Occipital lobe (tissue), 3 donors: ENCODE measurements at places on chromosomes 7 and 10. TPM values are rescaled to one million over a fixed set of nuclear protein-coding genes. Genes with fewer than 3 reads are reported as not detected.

DNA sequence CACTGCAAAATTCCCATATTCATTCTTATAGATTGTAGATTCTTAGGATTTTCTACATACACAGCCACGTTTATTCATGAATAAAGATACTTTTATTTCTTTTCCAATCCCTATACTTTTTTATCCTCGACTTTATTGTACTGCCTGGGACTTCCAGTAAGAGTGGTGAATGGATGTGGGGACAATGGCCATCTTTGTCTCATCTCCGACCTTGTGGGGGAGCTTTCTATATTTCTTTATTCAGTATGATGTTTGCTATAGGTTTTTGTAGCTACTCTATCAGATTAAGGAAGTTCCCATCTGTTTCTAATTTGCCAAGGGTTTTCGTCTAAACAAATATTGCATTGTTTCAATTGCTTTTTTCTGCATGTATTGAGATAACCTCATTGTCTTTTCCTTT is 184.3 kb downstream of the FOXP2 start:
- DNase-seq = no peak

- no peak for DNase-seq
Observed at GRCh38 chr7:123401295-123401694, 133.1 kb downstream of the IQUB start.

- DNase-seq = no peak
Observed at GRCh38 chr7:134480730-134481129, 21.8 kb upstream of the AKR1B1 start.

- DNase-seq = no peak
Observed at GRCh38 chr10:71513936-71514335, 117.2 kb downstream of the CDH23 start.

GRCh38 chr7:86643561-86644281 is at the start of gene GRM3:
Gene GRM3 (plus strand): TSS chr7:86643909. CDS start chr7:86765146, 121,237 bp downstream.
- peak; percentile 78 for DNase-seq

- DNase-seq = no peak
Observed at GRCh38 chr7:150797661-150798060, 2.5 kb downstream of the TMEM176B start.

GRCh38 chr10:33635967-33636515 is 301.6 kb upstream of the NRP1 start:
- DNase-seq = no peak

DNA sequence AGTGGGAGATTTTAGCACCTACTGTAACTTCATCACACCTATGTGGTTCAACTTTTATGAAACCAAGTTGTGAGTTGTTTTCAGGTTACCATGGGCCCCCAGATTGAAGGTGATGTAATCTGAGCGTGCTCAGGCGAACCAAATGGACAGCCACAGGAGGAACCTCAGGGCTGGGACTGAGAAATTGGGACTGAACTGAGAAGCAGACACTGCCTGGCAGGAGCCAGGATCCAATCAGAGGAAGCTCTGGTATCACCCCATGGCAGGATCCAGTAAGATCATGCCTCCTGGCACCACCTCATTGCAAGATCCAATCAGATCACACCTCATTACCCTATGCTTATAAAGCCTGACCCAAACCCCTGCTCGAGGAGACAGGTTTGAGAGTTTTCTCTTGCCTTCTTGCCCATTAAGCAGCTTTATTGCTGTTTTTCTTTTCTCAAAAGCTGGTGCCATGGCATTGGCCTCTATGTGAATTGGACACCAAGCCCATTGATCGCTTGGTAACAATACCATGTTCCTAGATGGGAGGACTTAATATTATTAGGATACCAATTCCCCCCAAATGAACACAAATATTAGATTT is 43.2 kb upstream of the GDF10 start:
- no peak for DNase-seq

DNA sequence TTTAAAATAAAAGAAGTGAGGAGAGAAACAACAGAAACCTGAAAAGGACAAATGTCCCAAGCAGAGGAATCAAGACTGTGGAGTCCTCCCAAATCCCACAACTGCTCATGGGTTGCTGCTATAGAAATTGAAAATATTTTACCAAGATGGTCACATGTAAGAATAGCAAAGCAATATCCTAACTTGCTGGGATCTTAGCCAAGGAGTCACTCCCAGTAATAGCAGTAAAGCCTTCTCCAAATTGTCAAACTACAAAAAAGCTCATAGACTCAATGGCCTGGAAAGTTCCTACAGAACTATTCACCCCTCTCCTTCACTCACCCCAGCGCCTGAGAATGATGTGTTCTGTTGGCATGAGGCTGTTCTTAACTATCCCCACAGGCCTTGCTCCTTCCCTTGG is 186.5 kb downstream of the ELMO1 start:
- no peak for DNase-seq

The PRSS2 gene
- total RNA-seq = not detected

The PRSS37 gene
- not detected for total RNA-seq

The CDHR3 gene
- 16.1 TPM for total RNA-seq

The SHH gene
- 0.62 TPM for total RNA-seq

The BICC1 gene
- 7.6 TPM for total RNA-seq

The PDLIM1 gene
- total RNA-seq = 1.4 TPM

The SAP25 gene
- not detected for total RNA-seq
